Cardiac septum (tissue), 1 donor: ENCODE measurements at places on chromosomes 4 and X. TPM values are rescaled to one million over a fixed set of nuclear protein-coding genes. Genes with fewer than 3 reads are reported as not detected.

PRR27 gene
- total RNA-seq: not detected

VCX3B gene
- not detected for total RNA-seq

CDX4 gene
- total RNA-seq: not detected

TIGD4 gene
- 0.40 TPM for total RNA-seq

CSN1S1 gene
- not detected for total RNA-seq
